ENCODE measurements at places on chromosomes 11 and 22.

DNA sequence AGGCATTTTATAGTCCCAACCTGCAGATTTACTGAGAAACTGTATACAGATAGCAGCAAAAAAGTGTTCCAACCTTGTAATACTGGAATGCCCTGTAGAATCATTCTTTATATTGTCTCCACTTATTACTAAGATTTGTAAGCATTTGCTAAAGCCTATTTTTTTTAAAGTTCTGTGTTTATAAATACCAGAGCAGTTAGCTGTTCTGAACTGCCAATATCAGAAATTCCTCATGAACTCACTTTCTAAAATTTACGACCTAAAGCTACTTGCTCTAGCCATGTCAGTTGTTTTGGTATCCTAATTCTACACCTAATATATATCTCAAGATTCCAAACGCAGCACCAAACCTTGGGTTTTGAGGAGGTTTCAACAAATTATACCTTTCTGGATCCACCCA, 103.2 kb downstream of the C11orf65 start:
- DNase-seq = no peak

- DNase-seq = no peak
Observed at GRCh38 chr11:96134602-96135001, 208.4 kb downstream of the MAML2 start.

- no peak for DNase-seq
Observed at GRCh38 chr11:78993802-78994430, 419.3 kb upstream of the NARS2 start.

DNA sequence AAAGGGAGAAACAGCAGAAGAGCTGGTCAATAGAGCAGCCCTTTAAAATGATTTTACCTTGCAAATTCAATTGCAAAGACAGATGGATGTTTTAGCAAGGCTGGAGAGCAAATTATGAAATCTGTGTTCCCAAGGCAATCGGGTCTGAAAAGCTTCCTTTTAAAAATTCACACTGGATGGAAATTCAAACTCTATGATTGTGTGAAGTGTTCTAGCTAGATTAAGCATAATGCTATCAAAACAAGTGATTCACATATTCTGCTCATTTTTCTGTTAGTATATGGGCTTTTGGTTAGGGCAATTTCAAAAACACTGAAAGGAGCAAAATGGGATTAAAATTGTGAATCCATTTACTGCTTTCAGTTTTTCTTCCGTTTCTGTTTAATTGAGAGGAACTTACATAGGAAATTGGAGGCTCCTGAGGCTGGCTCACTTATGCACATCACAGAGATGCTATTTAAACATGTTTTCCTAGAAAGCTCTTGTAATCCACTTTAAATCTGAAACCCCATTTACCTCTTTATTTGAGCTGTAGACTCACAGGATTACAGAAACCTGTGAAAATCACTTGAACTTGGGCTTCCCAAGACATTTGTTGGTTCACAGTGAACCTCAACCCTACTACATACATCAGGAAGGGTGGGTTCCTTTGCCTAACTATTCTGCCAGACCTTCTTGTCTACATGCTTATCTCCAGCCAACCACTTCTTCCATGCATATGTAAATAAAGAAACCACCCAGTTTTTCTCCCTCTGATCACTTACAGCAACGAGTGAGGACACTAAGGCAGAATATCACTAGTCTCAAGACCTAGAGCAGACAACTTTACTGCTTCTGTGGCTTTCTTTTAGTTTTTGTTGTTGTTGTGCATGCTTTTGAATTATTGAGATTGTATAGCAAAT, 201.9 kb upstream of the PITPNB start:
- DNase-seq = no peak

DNA sequence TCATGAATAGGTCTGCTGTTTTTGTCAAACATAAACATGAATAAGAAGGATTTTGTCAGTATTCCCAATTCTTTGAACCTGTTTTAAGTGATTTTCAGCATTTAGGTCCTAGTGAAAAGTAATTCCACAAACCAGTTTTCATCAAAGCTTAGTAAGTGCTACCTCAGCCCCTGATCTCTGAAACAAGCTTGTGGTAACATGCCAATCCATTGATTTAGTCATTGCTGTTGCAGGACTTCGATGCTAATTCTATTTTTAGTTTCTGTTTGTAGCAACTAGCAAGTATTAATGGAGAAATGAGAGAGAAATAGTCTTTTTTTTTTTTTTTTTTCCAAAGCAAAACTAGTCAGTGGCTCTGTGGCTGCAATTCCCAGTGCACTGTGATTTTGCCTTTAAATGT, 91.4 kb downstream of the JRKL start:
- no peak for DNase-seq

DNA sequence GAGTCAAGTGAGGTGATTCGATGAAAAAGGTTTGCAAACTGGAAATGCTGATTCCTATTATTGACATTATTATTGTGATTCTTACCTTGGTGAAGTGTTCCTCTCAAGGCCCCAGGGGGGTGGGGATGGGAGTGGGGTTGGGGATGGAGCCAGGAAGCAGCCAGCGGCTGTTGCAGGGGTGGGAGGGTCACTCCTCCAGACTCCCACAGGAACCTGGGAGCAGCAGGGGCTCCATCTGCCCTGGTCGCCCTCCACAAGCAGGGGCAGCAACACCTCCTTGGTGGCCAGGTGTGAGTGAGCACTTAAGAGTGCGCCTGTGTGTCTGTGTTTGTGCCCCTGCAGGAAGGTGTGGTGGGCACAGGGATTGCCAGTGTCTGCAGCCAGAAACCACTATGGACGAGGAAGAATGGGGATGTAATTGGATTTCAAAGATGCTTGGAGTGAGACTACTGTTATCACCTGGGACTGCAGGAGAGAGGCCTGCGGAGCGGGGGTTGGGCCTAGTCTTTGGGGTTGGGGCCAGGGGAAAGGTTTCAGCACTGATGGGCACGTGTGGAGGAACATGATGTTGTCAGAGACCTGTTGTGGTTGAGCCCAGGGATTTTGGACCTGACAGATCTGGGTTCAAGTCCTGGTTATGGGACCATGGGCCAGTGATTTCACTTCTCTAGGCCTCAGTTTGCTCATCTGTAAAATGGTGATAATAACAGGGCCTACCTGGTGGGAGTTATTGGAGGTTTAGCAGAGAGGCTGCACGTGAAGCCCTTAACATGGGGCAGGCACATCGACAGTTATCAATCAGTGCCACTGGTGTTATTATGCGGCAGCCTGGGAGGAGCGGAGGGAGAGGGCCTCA, 3.6 kb upstream of the TP53I11 start:
- no peak for DNase-seq

GRCh38 chr11:86205421-86206336, 38.9 kb upstream of the EED start:
- no peak for DNase-seq

DNA sequence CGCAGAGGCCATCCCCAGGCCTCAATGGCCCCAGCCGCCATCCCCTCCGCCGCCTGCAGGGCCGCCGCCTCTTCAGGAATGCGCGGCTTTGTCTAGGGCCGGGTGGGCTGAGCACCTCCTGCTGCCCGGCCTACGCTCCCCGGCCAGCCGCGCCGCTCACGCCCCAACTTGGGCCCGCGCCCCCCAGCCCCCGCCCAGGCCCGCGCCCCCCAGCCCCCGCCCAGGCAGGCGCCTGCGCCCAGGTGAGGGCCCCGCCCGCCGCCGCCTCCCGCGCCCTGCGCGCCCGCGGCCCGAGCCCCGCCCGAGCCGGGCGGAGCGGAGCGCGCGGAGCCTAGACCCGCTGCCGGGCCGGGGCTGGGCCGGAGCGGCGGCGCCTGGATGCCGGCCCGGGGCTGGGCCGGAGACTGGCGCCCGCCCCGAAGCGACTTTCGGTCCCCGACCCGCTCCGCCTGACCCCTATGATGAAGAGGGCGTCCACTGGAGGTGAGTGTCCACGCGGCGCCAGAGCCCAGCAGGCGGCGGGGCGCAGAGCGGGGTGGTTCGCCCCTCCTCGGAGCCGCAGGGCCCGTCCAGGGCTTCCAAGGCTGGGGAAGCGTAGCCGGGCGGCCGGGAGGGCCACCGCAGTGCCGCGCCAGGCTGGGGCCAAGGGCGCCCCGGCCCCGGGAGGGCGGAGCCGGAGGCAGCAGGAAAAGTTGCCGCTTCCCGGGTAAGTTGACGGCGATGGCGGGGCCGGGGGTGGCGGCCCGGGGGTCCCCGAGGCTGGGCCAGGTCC, 34.3 kb upstream of the PRODH start:
- peak; percentile 4 for DNase-seq

DNA sequence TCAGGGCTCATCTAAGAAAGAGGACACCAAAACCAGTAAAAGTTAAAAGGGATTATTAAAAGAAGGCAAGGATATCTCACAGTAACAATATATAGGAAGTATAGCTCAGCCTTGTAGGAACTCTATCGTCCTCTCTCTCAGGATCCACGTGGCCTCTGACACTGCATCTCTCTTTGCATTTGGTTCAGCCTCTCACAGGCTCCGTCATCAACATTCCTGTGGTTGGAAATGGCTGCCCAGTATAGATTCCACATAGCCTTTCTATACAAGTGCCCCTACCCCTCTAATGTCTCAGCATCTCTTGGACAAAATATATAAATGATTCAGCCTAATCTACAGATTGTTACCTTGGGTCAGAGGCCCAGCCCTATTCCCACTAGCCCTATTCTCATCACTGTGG, 101.3 kb upstream of the DBX1 start:
- DNase-seq = no peak

DNA sequence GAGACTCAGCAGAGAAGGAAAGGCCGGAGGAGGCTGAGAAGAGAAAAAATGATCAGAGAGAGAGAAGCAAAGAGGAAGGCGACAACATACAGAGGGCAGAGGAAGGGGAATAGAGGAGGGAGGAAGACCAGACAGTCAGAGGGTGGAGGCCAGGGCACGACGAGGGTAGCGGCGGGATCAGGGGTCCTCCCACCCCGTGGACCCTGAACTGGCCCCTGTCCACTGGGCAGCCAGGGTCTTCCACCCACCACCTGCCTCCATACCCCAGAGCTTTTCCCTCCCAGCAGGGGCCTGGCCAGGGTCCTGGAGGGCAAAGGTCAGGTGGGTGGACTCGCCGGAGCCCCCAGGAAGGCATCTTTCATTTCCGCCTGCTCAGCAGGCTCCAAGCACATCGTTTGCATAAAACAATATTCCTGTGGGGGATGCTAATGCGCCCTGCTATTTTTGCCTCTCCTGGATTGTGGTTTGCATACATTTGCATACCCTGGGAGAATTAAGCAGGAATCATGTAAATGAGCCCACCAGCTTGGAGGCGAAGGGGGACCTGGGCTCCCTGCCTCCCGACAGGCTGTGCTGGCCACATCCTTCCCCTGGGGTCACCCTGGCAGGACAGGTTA, 394.1 kb downstream of the MN1 start:
- no peak for DNase-seq

DNA sequence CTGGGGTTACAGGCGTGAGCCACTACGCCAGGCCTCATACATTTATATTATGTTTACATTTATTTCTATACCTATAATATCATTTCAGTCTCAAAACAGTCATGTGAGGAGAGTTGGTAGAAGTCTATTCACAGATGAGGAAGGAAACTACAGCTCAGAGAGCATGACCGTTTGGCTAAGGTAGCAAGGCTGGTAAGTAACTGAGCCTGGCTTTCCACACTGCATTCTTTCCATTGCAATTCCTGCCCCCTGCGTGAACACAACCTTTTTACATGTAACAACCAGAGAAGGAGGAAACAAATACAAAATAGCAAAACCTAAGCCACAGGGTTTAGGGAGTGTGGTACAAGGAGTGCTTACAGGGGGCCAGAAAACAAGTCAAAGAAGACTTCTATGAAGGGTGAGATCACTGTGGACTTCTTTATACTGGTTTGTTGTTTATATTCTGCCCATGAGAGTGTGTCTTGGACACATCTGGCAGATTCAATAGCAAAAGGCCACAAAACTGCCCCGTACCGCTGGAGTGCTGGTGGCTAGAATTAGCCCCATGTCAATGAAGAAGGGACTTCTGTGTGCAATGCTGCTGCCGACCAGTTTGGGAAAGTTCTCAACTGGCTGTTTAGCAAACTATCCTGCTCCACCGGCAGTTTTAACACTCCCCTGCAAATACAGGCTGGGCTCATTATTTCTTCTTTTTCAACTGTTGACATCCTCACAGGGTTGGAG, 19.0 kb downstream of the MICAL3 start:
- no peak for DNase-seq

DNA sequence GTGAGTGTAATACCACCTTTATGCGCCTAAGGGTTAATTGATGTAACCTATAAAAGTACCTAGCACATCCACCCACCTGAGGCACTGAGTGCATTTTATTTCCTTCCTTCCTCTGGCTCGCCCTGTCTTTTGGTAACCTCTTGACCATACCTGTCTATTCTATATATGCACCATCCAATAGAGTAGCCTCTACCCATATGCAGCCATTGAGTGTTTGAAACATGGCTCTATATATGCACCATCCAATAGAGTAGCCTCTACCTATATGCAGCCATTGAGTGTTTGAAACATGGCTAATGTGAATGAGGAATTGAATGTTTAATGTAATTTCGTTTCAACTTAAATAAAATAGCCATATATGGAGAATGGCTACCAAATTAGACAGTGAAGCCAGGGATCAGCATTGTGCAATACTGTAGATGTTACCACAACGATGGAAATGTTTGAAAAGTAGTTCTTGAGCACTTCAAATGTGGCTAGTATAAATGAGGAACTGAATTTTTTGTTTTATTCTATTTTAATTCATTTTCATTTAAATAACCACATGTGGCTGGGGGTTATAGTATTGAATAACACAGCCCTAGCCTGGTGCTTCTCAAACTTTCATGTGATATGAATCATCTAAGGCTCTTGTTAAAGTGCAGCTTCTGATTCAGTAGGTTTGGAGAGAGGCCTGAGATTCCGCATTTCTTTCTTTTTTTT, 33.8 kb downstream of the SLC35F2 start:
- DNase-seq = no peak

DNA sequence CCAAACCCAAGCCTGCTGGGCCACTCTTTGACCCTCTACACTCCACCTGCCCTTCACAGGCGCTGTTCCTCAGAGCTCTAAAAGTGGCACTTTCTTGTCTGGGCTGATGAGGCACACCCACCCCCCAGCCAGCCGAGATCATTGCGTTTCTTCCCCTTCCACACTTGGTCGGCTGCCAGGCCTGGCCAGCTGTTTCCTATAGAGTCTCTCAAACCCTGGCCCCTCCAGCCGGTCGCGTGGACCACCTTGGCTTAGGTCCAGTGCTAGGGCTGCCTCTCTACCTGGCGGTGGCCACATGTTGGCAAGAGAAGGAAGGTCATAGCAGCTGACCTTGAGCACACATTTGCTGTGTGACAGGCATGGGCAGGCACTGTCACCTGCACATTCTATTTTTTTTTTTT, 60.6 kb downstream of the PPP6R2 start:
- no peak for DNase-seq

GRCh38 chr11:102575012-102575411, 44.5 kb upstream of the MMP7 start:
- no peak for DNase-seq
